Fibroblast of villous mesenchyme (primary cell): ENCODE measurements at places on chromosomes 5 and 9. TPM values are rescaled to one million over a fixed set of nuclear protein-coding genes. Genes with fewer than 3 reads are reported as not detected.

The MEIKIN gene
- not detected in 2 replicates for total RNA-seq

The PCDHB6 gene
- under 0.01 TPM in 2 replicates for total RNA-seq

The PPP2R2B gene
- under 0.01 and 2.2 TPM in 2 replicates for total RNA-seq

The WDR36 gene
- total RNA-seq: 41.6 and 61.7 TPM in 2 replicates

The ARL10 gene
- total RNA-seq: 13.4 and 17.7 TPM in 2 replicates

The FAM221B gene
- total RNA-seq: not detected in 2 replicates

The NREP gene
- 146 and 253 TPM in 2 replicates for total RNA-seq

The KIF24 gene
- 2.6 and 3.5 TPM in 2 replicates for total RNA-seq

The EPB41L4B gene
- under 0.01 and 0.32 TPM in 2 replicates for total RNA-seq

The PGM5 gene
- total RNA-seq: 2.6 and 5.8 TPM in 2 replicates

The NR4A3 gene
- under 0.01 TPM in 2 replicates for total RNA-seq

The BRINP1 gene
- under 0.01 TPM in 2 replicates for total RNA-seq

The PDLIM7 gene
- total RNA-seq: 283 and 383 TPM in 2 replicates

The ITK gene
- 1.3 TPM in 1 of 2 replicates, not detected in the other for total RNA-seq

The EIF4E1B gene
- total RNA-seq: not detected in 2 replicates
